ENCODE measurements at places on chromosomes 1 and 21.
A peak's percentile ranks its signal among the peaks of the same experiment; 100 is the strongest.

- peaks cover 62% of the 10 kb centered on the region for H3K4me1 ChIP-seq
- peak overlapping the region; percentile 78 for H3K4me3 ChIP-seq
- DNase-seq = peak; percentile 80
- no peaks in the 10 kb centered on the region for H3K27me3 ChIP-seq
- peak overlapping the region; percentile 82 for H3K27ac ChIP-seq
Measured at GRCh38 chr1:32989160-32990050, 24.8 kb upstream of the RNF19B start.

GRCh38 chr1:84643183-84643582 lies 47.1 kb downstream of the SSX2IP start:
- H3K4me1 ChIP-seq = no peaks in the 10 kb centered on the region
- no peak overlapping the region for H3K4me3 ChIP-seq
- H3K27ac ChIP-seq = no peak overlapping the region
- peaks cover 11% of the 10 kb centered on the region for H3K36me3 ChIP-seq

- H3K27ac ChIP-seq = no peak overlapping the region
- H3K4me3 ChIP-seq = no peak overlapping the region
- H3K27me3 ChIP-seq = no peaks in the 10 kb centered on the region
- H3K36me3 ChIP-seq = no peaks in the 10 kb centered on the region
- no peak for DNase-seq
Measured at GRCh38 chr1:167342846-167343245, 122.2 kb downstream of the POU2F1 start.

DNA sequence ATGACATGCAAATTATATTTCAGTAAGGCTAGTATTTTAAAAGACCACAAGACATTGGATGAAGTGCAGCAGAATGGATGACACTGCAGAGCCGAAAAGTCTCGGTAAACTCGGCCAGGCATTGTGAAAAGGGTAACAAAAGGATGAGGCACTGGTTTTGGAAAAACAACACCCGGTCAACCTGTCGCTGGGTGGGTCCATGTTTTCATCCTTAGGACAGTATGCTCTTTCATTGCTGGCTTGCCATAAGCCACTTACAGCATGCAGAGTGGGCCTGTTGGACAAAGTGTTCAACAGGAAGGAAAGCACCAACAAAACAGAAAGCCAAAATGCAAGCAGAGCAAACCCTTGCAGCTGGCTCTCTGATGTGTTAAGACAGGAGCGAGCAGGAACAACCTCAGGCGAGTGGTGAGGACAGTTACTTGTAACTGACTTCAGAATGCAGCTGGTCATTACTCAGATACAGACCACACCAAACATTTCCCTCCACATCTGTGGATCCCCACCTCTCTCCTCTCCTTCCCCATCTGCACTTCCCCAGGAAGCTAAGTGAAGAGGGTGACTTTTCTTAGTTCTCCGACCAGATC lies 2.9 kb upstream of the RCAN1 start:
- no peak overlapping the region for H3K4me3 ChIP-seq
- no peak overlapping the region for H3K27ac ChIP-seq
- peaks cover 33% of the 10 kb centered on the region for H3K27me3 ChIP-seq
- H3K4me1 ChIP-seq = peaks cover 16% of the 10 kb centered on the region

GRCh38 chr1:78340006-78340405 lies 150.8 kb upstream of the PTGFR start:
- no peaks in the 10 kb centered on the region for H3K4me1 ChIP-seq
- H3K36me3 ChIP-seq = no peaks in the 10 kb centered on the region
- no peaks in the 10 kb centered on the region for H3K27me3 ChIP-seq
- no peak overlapping the region for H3K4me3 ChIP-seq
- H3K27ac ChIP-seq = no peak overlapping the region

GRCh38 chr1:156945881-156946661 lies 25.6 kb downstream of the LRRC71 start:
- no peaks in the 10 kb centered on the region for H3K4me1 ChIP-seq
- H3K36me3 ChIP-seq = peaks cover 3% of the 10 kb centered on the region
- H3K4me3 ChIP-seq = no peak overlapping the region
- H3K27me3 ChIP-seq = no peaks in the 10 kb centered on the region
- H3K27ac ChIP-seq = no peak overlapping the region

GRCh38 chr1:86914998-86915736 lies 732 bp downstream of the HS2ST1 start:
- H3K27ac ChIP-seq = no peak overlapping the region
- no peak overlapping the region for H3K4me3 ChIP-seq
- peak; percentile 42 for DNase-seq
- H3K4me1 ChIP-seq = peaks cover 25% of the 10 kb centered on the region

DNA sequence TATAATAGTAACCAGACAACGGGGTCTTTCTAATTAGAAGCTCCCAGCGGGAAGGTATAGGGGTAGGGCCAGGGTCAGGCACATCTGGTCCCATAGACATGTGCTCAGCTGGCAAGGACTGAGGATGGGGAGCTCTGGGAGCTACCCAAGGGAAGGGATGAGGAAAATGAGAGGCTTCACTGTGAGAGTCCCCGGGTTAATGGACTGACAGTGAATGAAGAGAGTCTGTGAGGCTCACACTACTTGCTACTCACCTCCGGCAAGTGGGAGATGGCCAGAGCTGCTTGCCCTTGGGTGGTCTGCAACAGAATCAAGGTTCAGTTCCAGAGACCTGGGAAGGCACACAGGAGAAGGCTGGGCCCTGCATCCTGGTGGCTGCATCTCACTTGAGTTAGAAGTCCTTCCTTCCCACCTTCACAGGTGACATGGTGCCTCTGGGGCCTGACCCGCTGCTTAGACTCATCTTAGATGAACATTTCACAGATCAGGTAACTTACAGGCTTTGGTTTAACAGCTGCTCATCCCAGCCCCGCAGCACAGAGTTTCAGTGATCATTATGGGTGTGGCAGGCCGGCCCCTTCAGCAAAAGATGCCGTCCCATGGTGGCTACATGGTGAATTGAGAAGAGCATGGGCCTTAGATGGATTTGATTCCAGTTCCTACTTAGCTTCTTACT lies 31.7 kb downstream of the EIF2D start:
- peak overlapping the region; percentile 95 for H3K27ac ChIP-seq
- H3K36me3 ChIP-seq = peaks cover 85% of the 10 kb centered on the region
- DNase-seq = no peak
- H3K4me3 ChIP-seq = peak overlapping the region; percentile 78
- no peaks in the 10 kb centered on the region for H3K27me3 ChIP-seq

DNA sequence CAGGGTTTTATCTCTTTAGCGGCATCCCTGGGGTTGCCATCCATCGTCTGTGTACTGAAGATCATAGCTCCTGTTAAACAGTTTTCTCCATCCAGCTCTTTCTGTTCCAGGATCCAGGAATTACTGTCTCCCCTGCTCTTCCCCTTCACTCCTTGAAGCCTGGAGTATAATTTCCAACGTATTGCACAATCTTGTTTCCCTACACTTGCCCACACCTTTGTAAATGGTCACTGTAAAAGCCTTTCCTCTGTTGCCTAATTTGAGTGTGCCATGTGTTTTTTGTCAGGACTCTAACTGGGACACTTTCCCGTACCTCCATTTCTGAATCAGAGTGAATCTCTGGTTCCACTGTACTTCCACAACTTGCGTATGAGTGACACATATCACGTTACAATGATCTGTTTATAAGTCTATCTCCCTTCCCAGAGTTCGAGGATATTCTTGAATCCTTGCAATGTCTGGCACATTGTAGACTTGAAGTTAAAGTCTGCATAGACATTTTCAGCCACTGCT lies 199.6 kb upstream of the SNX7 start:
- DNase-seq = no peak
- H3K27me3 ChIP-seq = peaks cover 5% of the 10 kb centered on the region
- peaks cover 1% of the 10 kb centered on the region for H3K4me1 ChIP-seq
- H3K36me3 ChIP-seq = no peaks in the 10 kb centered on the region
- H3K4me3 ChIP-seq = no peak overlapping the region
- H3K27ac ChIP-seq = no peak overlapping the region

- peaks cover 8% of the 10 kb centered on the region for H3K4me1 ChIP-seq
- H3K27ac ChIP-seq = no peak overlapping the region
- H3K27me3 ChIP-seq = no peaks in the 10 kb centered on the region
- DNase-seq = no peak
- no peak overlapping the region for H3K4me3 ChIP-seq
Measured at GRCh38 chr1:61748566-61748965, 6.3 kb downstream of the PATJ start.

DNA sequence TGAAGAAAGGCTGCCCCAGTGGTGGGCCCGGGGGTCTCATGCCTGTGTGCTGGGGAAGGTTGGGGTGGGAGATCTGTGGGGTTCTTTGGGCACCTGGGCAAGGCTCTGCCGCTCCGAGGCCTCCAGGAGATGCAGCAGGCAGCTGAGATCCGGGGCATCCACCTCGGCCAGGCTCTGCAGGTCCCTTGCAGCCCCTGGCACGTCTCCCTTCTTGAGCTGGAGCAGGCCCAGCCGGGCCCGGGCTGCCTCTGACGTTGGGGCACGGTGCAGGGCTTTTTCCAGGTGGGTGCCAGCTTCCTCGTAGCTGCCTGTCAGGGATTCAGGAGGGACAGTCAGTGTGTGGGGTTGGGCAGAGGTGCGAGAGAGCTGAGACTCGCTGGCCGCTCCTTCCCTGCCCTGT lies 11.4 kb upstream of the MMEL1 start:
- DNase-seq = no peak
- H3K4me3 ChIP-seq = no peak overlapping the region
- peaks cover 2% of the 10 kb centered on the region for H3K4me1 ChIP-seq

GRCh38 chr1:2445162-2445822 lies 30.8 kb upstream of the PLCH2 start:
- H3K4me1 ChIP-seq = no peaks in the 10 kb centered on the region
- DNase-seq = no peak
- H3K36me3 ChIP-seq = no peaks in the 10 kb centered on the region
- no peak overlapping the region for H3K27ac ChIP-seq

DNA sequence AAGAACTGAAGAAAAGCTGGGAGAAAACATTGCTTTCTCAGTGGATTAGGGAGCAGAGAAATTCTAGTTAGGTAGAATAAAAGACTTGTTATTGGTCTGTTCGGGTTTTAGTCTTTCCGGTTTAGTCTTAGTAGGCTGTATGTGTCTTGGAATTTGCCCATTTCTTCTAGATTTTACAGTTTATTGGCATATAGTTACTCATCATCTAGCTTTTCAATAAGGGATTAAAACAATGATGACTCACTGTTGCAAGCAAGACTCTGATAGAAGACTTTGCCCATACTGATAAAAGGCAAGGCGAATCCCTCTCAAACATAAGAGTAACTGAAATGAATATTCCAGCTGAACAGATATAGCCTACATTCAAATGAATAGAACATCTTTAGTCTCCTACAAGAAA lies 62.3 kb downstream of the GPR137B start:
- no peak overlapping the region for H3K27ac ChIP-seq
- H3K36me3 ChIP-seq = peaks cover 19% of the 10 kb centered on the region
- DNase-seq = no peak
- H3K4me1 ChIP-seq = no peaks in the 10 kb centered on the region
- no peaks in the 10 kb centered on the region for H3K27me3 ChIP-seq

GRCh38 chr1:41950820-41951219 lies 32.1 kb upstream of the HIVEP3 start:
- H3K4me1 ChIP-seq = peaks cover 4% of the 10 kb centered on the region
- H3K36me3 ChIP-seq = peaks cover 6% of the 10 kb centered on the region
- DNase-seq = no peak
- no peak overlapping the region for H3K27ac ChIP-seq

DNA sequence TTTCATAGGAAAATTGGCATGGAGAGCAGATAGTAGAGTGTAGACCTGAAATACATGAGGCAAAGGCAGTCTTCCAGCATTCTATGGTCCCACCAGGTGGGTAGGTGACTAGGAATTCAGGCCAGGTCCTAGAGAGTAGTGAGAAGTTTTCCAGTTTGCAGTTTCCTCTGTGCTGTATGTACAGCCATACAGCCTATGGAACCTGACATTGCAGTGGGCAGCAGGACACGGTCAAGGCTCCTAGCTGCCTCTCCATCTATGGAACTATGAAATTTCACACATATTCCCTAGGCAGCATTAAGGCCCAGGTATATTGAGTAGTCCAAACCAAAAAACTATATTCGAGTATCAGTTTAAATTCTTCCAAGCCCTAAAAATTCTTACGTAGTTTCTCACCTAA lies 16.3 kb downstream of the POGK start:
- no peak for DNase-seq
- H3K4me3 ChIP-seq = no peak overlapping the region
- no peak overlapping the region for H3K27ac ChIP-seq
- peaks cover 63% of the 10 kb centered on the region for H3K36me3 ChIP-seq
- no peaks in the 10 kb centered on the region for H3K27me3 ChIP-seq
- peaks cover 14% of the 10 kb centered on the region for H3K4me1 ChIP-seq

DNA sequence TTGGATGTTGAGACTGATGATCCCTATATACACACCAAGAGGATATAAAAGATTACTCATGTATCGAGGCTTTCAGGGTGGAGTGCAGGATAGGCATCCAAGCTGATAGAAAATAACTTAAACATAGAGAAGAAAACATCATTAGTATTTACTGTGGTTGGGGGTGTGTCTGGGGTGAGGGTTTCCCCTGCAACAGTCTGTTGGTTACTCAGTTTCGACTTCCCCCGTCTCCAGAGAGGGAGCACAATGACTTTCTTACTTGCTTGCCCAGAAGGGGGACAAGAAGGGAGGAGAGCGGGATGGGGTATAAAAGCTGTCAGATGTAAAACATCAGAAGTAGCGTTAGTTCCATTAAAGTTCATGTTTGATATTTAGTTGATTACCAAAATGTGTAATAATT lies 717.4 kb upstream of the ZP4 start:
- no peak overlapping the region for H3K27ac ChIP-seq
- no peak overlapping the region for H3K4me3 ChIP-seq
- no peaks in the 10 kb centered on the region for H3K27me3 ChIP-seq

DNA sequence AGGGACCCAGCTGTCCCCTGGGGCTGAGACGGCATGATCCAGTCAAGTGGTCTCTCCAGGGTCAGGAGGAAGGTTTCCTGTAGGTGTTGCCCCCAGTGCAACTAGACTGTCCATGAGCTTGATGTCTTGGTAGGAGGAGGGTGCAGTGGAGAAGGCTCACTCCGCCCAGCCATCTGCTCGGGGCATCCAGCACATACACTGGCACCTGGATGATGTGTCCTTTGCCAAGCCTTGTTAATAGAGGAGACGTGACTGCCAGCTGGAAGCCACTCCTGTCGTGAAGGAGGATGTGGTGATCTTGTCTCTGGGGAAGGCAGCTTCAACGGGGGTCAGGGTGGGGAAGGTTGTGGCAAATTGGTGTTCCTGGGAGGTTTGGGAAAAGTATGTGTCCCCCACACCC lies 6.2 kb downstream of the DISP3 start:
- DNase-seq = no peak
- no peak overlapping the region for H3K4me3 ChIP-seq
- peaks cover under 1% of the 10 kb centered on the region for H3K4me1 ChIP-seq
- no peak overlapping the region for H3K27ac ChIP-seq
- no peaks in the 10 kb centered on the region for H3K36me3 ChIP-seq

DNA sequence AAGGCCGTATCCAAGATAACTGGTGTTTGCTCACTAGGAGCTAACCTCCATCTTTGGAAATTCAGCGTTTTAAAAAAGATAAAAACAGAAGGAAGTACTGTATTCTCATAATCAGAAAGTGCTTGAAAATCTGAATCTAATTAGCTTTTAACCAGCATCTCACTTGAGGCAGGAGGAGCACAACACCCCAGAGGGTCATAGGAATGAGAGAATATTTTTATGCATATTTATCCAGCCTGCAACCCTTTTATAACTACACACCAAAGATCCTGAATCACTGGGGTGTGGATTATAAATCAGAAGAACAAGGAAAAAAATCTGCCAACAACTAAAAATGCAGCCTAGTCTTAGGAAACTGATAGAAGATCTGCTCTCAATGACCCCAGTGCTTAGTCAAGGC lies 68.0 kb upstream of the PTCH2 start:
- no peak overlapping the region for H3K27ac ChIP-seq
- peaks cover 3% of the 10 kb centered on the region for H3K4me1 ChIP-seq
- H3K4me3 ChIP-seq = no peak overlapping the region

- DNase-seq = no peak
- no peak overlapping the region for H3K4me3 ChIP-seq
- H3K27me3 ChIP-seq = peaks cover 2% of the 10 kb centered on the region
- H3K27ac ChIP-seq = no peak overlapping the region
Measured at GRCh38 chr21:39136711-39137110, 46.5 kb downstream of the PSMG1 start.

All from T-helper 2 cell treated with Interferon-gamma antibody and Interleukin-4, amounts not matched to agents 5 μg/mL and 100 μg/mL, for 36 hours (primary cell).